Astrocyte (in vitro differentiated cells and primary cell): ENCODE measurements at places on chromosomes 5 and 9.
A peak's percentile ranks its signal among the peaks of the same experiment; 100 is the strongest.

GRCh38 chr5:108769352-108769751 lies 21.7 kb downstream of the FER start:
- DNase-seq, result no peak

GRCh38 chr5:36662291-36662851 lies 56.0 kb downstream of the SLC1A3 start:
- peak; percentile 86 for DNase-seq

- DNase-seq, result no peak
Observed at GRCh38 chr9:87406543-87407166, 91.0 kb upstream of the DAPK1 start.

DNA sequence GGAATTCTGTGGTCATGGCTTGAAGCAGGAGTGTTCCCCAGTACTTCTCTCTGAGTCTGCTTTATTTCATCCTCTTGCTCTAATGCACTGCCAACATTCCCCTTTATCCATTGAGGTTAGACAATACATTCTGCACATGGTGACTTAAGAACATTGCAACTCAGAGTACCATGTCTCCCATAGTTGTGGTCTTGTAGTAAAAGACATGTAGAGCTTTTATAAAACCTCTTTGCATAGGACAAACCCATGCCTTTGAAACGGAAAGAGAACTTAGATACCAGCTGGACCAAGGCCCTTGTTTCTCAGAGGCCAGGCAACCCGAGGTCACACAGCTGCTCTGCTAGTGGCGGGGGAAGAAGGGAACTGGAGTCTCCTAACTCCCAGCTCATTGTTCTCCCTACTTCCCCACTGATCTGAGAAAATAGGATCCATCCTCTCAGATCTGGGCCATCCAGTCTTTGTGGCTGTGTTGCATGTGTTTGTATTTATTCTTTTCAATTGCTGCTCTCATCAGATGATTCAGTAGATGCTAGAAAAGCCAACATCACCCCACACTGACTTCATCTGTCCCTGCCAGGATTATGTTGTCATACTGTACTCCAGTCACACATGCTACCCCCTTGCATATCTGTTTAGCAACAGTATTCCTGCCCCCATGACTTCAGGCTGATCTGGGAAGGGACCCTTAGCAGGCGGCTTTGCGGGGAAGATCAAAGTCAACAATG lies 236.9 kb downstream of the SAXO1 start:
- DNase-seq, result peak; percentile 98

DNA sequence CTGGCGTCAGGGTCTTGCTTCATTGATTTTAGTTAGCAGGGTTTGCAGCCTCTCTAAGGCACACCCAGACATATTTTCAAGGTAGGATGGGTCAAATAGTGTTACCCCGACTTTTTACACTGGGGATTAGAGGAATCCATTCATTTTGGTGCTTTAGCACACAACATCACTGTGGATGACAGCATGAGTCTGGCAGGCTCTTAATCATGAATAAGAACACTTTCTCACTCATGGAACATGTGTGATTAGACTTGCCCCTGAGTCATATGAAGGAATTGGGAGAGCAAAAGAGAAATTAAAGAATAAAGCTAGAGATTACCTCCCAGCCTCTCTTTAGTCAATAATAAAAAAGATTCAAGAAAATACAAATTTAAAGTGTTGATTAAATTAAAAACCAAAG lies 175.6 kb downstream of the SEMA5A start:
- no peak for DNase-seq
